Fibroblast of skin of left biceps (primary cell): ENCODE measurements at places on chromosomes 3 and 15.

DNA sequence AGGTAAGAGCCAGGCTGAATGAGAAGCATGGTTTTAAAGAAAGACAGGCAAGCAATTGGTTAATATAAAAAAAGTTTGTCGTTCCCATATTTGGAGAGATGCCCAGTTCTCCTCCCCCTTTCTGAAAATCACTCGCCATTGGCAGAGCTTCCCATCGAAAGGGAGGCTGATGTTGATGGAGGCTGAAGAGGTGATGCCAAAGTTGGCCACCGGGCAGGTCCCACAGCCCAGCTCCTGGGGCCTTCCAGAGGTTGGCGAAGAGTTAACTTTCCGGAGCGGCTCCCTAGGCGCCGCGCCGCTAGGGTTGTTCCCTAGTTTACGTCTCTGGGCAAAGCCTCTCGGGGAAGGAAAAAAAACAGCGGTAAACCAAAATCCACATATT, 793 bp downstream of the PCOLCE2 start:
- DNase-seq = no peak

DNA sequence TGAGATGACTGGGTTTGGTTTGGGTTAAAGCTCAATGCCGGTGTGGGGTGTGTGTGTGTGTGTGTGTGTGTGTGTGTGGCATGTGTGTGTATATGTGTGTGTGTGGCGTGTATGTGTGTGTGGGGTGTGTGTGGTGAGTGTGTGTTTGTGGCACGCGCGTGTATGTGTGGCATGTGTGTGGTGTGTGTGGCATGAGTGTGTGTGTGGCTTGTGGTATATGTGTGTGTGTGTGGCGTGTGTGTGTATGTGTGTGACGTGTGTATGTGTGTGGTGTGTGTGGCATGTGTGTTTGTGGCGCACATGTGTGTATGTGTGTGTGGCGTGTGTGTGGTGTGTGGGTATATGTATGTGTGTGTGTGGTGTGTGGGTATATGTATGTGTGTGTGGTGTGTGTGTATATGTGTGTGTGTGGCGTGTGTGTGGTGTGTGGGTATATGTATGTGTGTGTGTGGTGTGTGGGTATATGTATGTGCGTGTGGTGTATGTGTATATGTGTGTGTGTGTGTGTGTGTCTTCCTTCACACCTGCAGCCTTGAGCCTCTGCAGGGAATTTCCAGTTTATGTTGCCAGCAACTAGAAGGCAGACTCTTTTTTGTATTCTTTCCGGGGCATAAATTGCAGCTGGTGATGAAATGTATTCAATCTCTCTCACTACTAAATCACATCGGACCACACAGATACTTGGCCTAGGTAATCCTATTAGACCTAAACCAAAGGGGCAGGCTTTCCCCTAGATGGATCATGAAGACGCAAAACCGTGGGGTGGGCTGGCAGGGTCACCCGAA, 34.8 kb downstream of the CHRD start:
- no peak for DNase-seq

DNA sequence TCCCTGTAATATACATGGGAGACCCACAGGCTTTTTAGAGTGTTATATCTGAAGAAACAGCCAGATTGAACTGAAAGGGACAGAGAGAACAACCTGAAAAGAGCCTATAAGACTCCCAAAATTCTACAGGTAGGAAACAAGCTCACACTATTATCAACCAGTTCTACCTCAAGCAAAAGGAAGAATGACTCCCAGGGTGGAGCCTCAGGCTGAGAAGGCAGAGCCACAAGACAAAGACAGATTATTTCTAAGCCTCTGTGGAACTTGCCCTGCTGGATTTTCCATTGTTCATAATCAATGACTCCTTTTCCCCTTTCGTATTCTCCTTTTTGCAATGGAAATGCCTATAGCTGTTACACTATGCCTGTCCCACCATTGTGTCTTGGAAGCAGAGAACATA, 95.1 kb upstream of the LMCD1 start:
- DNase-seq = no peak

DNA sequence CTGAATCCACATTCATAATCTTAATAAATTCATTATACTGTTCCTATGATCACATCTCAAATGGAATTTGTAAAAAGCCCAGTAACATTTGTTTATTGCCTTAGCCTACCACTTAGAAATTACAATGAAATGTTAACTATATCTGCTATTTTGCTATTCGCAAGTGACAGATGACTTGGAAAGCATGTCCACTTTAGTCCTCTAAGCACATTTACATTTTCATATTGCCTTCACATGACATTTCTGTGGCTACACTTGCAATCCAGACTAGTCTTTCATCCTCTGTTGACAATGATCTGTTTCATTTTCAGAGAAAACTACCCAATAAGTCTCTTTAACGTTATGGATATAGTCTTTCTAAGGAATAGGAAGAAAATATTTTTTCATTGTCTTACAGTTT, 741.8 kb downstream of the FHIT start:
- DNase-seq = no peak

- DNase-seq = no peak
Measured at GRCh38 chr3:134425943-134426342, 51.7 kb upstream of the AMOTL2 start.

DNA sequence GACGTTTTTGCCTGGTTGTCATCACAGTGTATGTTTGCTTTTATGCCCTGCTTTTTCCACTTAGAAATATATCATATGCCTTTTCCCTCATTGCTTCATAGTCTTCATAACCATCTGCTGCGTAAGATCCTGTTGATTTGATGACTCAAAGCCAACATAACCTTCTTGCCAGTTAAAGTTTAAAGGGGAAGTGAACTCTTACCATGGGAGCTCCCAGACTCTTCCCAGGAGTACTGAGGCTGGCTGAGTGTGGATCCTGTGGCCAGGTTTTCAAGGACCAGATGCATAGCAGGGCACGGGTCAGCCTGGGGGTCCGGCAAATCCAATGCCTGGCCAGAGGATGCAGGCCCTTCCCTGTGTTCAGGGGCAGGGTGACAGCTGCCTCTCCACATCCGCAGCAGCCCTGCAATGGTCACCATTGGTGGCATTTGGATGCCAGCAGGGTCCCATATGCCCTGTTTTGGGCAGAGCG, 42.0 kb upstream of the SACM1L start:
- DNase-seq = no peak

DNA sequence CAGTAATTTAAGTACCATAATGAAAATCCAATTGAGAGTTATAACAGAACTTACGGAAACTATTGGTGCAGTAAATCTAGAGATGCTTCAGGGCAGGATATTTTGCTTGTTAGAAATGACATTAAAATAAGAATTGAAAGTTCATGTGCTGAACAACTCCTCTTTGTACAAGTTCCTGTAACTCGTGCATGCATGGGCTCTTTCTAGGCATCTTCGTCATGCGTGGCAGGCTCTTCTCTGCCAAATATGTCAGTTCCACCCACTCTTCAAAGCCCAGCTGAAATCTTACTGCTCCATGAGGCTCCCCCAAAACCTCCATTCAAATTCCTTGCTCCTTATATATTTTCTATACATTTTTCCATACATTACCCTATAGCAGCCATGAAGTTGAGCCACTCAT, 48.7 kb downstream of the FBN1 start:
- DNase-seq = no peak

DNA sequence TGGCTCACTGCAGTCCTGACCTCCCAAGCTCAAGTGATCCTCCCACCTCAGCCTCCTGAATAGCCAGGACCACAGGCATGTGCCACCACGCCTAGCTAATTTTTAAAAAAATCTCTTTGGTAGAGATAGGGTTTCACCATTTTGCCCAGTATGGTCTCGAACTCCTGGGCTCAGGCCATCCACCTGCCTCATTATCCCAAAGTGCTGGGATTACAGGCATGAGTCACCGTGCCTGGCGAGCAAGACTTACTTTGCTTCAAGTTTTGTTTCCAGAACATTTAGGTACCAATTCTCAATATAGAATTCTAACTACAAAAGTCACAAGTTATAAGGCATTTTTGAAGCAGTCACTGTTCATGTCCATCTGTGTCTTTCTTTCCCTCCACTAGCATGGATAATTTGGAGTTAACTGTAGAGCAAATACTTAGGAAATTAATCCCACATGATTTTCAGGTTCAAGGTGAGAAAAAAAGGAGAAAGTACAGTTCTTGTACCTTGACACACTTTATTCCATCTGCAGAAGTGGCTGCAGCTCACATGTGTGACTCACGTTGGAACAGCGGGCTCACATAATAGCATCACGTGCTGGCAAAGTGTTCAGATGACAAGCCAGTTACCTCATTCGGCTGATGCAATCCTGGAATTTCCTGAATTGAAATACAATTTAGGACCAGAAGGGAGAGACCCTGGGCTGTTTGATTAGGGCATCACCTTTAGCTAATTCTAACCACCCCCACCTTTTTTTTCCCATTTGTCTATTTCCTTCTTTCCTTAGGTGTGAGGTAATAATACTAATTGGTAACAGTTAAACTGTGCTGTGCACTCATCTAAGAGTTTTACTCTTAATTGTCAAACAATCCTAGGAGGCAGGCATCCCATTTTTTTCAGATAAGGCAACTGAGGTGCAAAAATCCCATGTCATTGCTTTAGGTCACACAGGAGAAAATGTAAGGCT, 46.9 kb upstream of the NEDD4 start:
- DNase-seq = peak; percentile 90

GRCh38 chr3:4859788-4860187, 119.4 kb upstream of the BHLHE40 start:
- no peak for DNase-seq

- DNase-seq = no peak
Measured at GRCh38 chr3:129702934-129703712, 96.6 kb upstream of the PLXND1 start.

GRCh38 chr3:149142682-149143081, 13.2 kb downstream of the HPS3 start:
- DNase-seq = no peak

DNA sequence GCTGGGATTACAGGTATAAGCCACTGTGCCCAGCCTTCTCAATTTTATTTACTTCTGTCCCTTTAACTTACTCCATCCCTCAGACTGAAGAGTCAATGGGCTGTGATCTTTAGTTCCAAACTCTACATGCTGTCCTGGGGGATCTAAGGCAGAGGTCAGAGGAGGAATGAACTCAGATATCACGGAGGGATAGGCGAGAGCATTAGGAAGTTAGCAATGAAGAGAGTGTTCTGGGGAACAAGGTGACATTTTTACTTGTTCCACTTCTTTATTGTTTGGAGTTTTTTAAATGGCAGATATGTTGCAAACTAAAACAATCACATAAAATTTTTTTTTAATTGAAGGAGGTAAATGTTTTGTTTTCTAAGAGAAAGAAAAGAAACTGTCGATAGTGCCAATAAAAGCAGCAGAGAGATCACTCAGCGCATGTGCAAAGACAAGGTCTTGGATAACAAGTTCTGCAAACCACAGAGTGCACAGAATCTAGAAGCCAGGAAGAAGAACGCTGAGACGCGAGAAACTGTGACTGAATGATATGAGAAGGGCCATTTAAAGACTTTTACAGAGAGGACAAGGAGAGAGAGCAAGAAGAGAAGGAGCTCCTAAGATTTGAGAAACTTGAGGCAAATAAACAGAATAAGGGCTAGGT, 10.8 kb upstream of the CA12 start:
- no peak for DNase-seq

DNA sequence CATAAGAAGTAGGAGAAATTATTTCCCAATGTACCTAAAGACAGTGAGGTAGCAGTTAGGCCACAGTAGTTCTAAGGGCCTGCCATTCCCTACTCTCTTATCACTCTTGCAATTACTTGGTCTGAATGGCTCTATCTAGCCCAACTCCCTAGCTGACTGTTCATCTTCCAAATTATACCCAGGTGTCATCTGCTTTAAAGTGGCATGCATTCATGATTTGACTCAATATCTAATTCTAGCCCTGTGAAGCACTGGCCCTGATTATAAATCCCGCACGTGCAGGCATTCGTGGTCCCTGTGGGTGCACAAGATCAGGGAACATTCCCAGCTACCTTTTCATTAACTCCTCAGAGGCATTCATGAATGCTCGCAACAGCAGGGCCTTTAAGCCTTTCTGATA, 43.1 kb upstream of the ZNF774 start:
- no peak for DNase-seq

DNA sequence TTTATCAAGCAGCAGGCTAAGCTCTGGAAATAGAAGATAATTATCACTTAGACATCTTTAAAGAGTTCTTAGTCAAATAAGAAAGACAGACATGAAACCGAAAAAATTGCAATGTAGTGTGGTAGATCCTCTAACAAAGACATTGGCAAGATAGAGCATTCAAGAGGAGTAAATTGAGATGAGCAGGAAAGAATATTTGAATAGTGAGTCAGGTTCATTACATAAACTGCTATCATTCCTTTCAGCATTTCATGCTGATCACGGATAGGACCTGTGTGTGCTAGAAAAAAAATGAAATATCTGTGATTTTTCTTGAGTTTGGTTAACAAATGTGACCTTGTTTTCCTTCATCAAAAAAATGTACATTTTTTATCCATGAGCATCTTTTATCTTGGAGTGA, 460.9 kb downstream of the OTOL1 start:
- DNase-seq = peak; percentile 12

- DNase-seq = no peak
Measured at GRCh38 chr3:139101396-139101795, 56.7 kb upstream of the PRR23C start.

DNA sequence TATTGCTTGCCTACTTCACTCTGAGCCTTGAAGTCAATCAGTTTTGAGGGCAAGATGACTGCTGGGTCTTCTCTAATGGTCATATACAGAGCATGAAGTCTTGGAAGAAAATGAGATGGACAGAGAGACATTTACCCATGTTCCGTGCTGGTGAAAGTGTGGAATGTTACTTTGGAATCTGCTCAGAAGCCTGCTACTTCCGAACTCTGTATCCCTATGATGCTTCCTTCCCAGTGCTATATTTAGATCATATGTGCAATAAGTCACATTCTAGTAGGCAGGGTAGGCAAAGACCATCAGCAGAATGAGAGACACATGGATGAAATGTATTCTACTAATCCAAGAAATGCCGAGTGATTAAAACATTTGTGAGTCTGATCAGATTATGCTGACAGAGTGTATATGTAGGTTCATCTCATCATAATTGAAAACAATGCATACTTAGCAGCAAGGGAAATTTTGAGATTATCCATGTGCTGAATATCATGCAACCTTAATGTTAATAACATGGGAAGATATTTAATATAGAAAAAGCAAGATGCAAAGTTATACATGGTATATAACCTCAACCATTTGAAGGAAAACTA, 60.5 kb downstream of the RAB7A start:
- no peak for DNase-seq

GRCh38 chr3:179949869-179950268, 86.9 kb downstream of the PEX5L start:
- DNase-seq = no peak

DNA sequence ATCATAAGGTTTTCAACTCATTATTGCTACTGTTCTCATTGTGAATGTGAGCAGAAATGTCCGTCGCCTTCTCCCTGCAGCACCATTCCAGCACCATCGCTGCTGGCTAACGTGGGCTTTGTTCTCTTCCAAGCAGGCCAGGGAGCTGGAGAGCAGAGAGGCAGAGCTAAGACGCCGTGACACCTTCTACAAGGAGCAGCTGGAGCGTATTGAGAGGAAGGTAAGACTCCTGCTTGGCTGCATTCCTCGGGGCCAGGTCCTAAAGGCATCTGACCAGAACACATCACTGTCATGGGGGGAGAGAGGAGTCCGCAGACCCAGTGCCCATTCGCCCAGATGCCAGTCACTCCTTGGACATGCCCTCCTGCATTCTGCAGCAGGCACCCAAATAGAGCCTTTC, 130.4 kb upstream of the PLXNA1 start:
- no peak for DNase-seq

GRCh38 chr3:147521646-147522045, 112.5 kb downstream of the ZIC1 start:
- DNase-seq = peak; percentile 32
